Activated naive CD8-positive, alpha-beta T cell treated with anti-CD3 and anti-CD28 coated beads, Interleukin-2, amount 10 ng/mL, durations not matched to agents 7 days and 5 days (primary cell): ENCODE measurements at places on chromosomes 2 and 18. TPM values are rescaled to one million over a fixed set of nuclear protein-coding genes. Genes with fewer than 3 reads are reported as not detected.

The PLEKHA3 gene
- 28.9 TPM for total RNA-seq

The TBC1D8 gene
- 1.4 TPM for total RNA-seq

The NFU1 gene
- 32.9 TPM for total RNA-seq

The XDH gene
- not detected for total RNA-seq

The RAB6D gene
- total RNA-seq: not detected

The KLHL41 gene
- not detected for total RNA-seq

The POTEC gene
- total RNA-seq: not detected

The TRIM43 gene
- total RNA-seq: not detected

The HNMT gene
- 0.57 TPM for total RNA-seq

The KIAA2012 gene
- not detected for total RNA-seq

The GALNT3 gene
- 4.7 TPM for total RNA-seq

The KRCC1 gene
- total RNA-seq: 21.6 TPM

The SCYGR2 gene
- not detected for total RNA-seq

The AQP12B gene
- not detected for total RNA-seq

- H3K36me3 ChIP-seq: peaks cover 9% of the 10 kb centered on the region
- peak overlapping the region; percentile 0 for H3K27ac ChIP-seq
- H3K27me3 ChIP-seq: no peaks in the 10 kb centered on the region
- peaks cover 20% of the 10 kb centered on the region for H3K4me1 ChIP-seq
- H3K4me3 ChIP-seq: peak overlapping the region; percentile 4
Measured at GRCh38 chr2:46082531-46083485, 214.4 kb upstream of the EPAS1 start.

GRCh38 chr18:75879196-75879595 lies 451.7 kb upstream of the SMIM21 start:
- no peaks in the 10 kb centered on the region for H3K4me1 ChIP-seq
- DNase-seq: no peak

DNA sequence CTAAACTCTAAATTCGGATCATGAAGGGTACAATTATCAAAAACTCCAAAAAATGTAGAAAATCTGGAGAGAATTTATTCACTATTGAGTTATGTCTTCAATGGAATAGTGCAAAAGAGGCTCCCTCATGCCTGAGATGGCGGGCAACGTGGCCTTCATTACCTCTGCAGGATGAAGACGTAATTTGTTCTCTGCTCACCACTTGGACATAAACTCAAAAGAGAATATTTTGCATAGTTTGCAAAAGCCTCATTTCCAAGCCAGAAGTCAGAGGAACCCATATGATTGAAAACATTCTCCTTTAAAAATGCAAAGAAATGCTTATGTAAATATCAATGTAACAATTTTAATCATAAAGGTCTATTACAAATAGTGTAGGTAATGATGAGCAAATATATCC lies 58.7 kb downstream of the SLC25A12 start:
- no peaks in the 10 kb centered on the region for H3K27me3 ChIP-seq
- no peak for DNase-seq
- peaks cover 1% of the 10 kb centered on the region for H3K4me1 ChIP-seq
- H3K27ac ChIP-seq: no peak overlapping the region
- H3K36me3 ChIP-seq: peaks cover 75% of the 10 kb centered on the region

GRCh38 chr2:185857691-185858090 lies 119.1 kb downstream of the FSIP2 start:
- H3K27me3 ChIP-seq: no peaks in the 10 kb centered on the region
- no peak for DNase-seq
- no peak overlapping the region for H3K27ac ChIP-seq

- no peaks in the 10 kb centered on the region for H3K4me1 ChIP-seq
- no peak for DNase-seq
- no peak overlapping the region for H3K27ac ChIP-seq
- peaks cover 4% of the 10 kb centered on the region for H3K27me3 ChIP-seq
- no peaks in the 10 kb centered on the region for H3K36me3 ChIP-seq
Measured at GRCh38 chr18:10687161-10687925, 161.5 kb downstream of the NAPG start.

- DNase-seq: no peak
- H3K27me3 ChIP-seq: no peaks in the 10 kb centered on the region
- H3K4me3 ChIP-seq: no peak overlapping the region
- no peaks in the 10 kb centered on the region for H3K4me1 ChIP-seq
- no peak overlapping the region for H3K27ac ChIP-seq
Measured at GRCh38 chr2:228355897-228356296, 174.4 kb upstream of the SPHKAP start.

DNA sequence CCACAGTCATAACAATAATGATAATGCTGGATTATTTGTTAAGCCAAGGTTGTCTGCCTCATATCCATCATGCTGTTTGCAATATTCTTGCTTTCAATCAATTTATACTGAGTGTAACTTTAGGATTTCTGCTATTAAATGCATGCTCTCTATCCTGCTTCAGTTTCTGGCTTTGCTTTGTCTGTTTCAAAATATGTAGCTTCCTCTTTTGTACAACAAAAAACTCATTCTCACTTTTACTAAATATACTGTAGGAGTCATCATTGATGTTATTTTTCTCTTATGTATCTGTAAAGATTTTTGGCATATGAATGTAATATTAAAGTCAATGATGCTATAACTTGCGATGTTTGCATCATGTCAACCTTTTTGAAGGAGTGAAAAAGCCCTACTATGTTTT lies 149.3 kb downstream of the GPD2 start:
- H3K27ac ChIP-seq: no peak overlapping the region
- H3K36me3 ChIP-seq: peaks cover 5% of the 10 kb centered on the region
- no peak overlapping the region for H3K4me3 ChIP-seq
- no peak for DNase-seq

- no peak overlapping the region for H3K4me3 ChIP-seq
- H3K27ac ChIP-seq: no peak overlapping the region
- H3K4me1 ChIP-seq: no peaks in the 10 kb centered on the region
- no peaks in the 10 kb centered on the region for H3K36me3 ChIP-seq
- DNase-seq: no peak
Measured at GRCh38 chr2:58959996-58960395, 718.9 kb upstream of the FANCL start.

- DNase-seq: no peak
- peak overlapping the region; percentile 28 for H3K27ac ChIP-seq
Measured at GRCh38 chr2:113240150-113240914, 38.4 kb downstream of the PAX8 start.

DNA sequence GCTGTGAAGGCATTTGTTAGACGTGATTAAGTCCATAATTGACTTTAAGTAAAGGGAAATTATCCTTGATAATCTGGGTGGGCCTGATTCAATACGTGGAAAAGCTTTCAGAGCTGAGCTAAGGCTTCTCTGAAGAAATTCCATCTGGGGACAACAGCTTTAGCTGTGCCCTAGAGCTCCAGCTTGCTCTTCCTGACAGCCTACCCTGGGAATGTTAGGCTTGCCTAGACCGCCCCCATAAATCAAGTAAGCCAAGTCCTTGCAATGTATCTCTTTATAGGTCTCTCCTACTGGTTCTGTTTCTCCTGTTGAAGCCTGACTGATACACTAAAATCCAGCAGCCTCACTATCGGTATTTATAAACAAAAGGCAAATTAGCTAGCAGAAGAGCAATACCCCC lies 160.0 kb downstream of the STK39 start:
- no peak overlapping the region for H3K27ac ChIP-seq
- H3K4me1 ChIP-seq: peaks cover 10% of the 10 kb centered on the region
- no peaks in the 10 kb centered on the region for H3K27me3 ChIP-seq
- H3K4me3 ChIP-seq: no peak overlapping the region
